NCI-H524 treated with DMSO at 0.1 percent for 48 hours (cell line): ENCODE measurements at places on chromosomes 11 and 22.

DNA sequence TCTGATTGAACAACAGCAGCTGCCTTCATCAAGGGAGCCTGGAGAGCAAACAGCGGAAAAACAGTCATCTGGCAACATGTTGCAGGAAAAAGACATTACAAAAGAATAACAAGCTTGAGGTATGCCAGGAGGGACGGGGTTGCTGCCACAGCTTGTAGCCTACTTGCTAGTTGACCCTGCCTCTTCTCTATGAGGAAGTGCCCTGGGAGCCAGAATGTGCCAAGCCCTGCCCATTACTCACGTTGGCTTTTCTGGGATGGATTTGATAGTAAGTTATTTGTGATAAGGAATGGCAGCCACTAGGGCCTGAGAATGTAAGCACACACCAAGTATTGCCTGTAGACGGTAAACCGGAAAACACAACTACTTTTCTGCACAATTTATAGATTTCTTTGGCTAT lies 113.5 kb upstream of the KIRREL3 start:
- DNase-seq, result no peak

DNA sequence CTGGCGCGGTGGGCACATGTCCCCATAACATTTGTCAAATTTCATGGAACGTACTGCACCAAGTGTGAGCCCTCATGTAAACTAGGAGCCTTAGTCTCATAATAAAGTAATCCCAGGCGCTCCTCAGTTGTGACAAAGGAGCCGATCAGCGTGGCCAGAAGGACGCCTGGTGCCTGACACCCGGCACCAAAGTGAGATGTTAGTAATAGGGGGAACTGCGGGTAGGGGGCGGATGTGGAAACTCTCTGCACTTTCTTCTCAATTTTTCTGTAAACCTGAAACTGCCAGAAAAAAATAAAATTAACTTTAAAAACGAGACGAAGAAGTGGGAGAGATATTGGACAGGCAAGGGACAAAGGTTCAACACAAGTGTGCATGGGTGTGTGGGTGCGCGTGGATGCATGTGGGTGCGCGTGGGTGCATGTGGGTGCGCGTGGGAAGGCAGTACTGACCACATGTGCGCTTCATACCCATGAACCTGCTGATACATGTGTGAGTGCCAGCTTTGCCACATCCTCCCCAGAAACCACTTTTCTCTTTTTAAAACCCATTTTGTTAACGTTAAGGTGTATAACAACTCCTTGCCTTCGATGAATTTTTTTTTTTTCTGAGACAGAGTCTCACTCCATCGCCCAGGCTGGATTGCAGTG lies 55.4 kb upstream of the LINC01488 start:
- no peak for DNase-seq

GRCh38 chr11:65040520-65040846 lies 527 bp upstream of the SAC3D1 start:
- DNase-seq, result no peak

GRCh38 chr22:18970176-18970947 lies 34.3 kb upstream of the PRODH start:
- DNase-seq, result no peak

DNA sequence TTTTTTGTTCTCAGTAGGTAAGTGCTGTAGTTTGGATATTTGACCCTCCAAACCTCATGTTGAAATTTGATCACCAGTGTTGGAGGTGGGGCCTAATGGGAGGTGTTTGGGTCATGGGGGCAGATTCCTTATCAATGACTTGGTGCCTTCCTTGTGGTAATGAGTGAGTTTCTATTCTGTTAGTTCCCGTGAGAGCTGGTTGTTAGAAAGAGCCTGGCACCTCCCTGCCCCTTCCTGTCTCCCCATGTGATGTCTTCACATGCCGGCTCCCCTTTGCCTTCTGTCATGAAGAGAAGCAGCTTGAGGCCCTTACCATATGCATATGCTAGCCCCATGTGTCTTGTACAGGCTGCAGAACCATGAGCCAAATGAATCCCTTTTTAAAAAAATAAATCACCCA lies 138.3 kb downstream of the TMEM135 start:
- DNase-seq, result no peak

DNA sequence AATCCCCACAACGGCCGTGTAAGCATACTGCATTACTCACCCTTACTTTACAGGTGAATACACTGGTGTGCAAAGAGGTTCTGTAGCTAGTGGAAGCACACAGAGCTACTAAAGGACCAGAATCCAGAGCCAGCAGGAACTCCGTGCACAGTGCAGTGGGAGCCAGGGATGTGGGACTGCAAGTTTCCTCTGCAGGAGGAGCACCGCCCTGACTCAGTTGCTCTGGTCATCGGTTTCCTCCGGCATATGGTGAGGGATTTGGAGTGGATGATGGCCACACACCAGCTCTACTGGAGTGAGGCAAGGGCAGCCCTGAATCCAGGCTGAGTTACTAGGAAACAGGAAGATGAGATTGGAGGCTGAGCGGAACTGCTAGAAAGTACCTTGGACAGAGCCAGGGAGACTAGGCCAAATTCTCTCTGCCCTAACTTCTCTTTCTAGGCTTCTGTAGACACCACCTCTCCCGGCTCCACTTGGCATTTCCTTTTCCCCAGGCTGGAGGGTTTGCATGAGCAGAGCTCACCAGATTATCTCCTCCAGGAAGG lies 18.2 kb upstream of the C22orf42 start:
- DNase-seq, result no peak

DNA sequence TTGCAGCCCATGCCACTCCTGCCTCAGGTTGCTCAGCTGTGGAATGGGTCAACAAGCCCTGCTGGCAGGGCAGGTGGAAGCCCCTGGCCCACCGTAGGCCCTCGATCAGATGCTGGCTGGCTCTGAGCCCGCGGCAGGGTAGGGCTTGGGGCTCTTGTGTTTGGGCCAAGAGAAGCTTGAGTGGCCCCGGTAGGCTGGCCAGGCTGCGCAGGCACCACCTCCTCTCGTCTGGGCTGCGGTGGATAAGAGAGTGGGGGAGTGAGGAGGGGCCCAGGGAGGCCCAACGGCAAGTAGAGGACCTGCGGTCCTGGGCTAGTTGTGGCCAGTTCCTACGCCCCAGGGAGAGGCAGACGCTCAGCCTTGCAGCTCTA lies 115.2 kb downstream of the CEP164 start:
- DNase-seq, result no peak

- DNase-seq, result no peak
These were observed 30.9 kb upstream of the NAP1L4 start for GRCh38 chr11:3022982-3023381.

DNA sequence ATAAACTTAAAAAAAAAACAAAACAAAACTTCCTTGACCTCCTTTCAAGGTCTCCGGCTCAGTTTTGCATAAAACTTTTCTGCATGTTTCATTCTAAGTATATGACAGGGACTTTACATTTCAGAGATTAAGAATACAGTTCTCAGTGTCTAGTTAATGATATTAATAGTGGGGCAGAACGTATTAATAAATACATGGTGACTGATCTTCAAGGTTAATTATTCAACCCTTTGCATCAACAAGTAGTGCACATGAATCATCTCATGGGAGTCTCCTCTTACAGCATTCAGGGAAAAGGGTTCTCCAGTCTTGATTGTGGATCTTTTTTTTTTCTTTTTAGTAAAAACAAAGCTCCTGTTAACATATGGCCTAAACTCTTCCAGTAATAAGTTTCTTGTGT lies 146.8 kb downstream of the KIRREL3 start:
- no peak for DNase-seq

GRCh38 chr22:48871176-48871840 lies 956.4 kb downstream of the BRD1 start:
- no peak for DNase-seq

DNA sequence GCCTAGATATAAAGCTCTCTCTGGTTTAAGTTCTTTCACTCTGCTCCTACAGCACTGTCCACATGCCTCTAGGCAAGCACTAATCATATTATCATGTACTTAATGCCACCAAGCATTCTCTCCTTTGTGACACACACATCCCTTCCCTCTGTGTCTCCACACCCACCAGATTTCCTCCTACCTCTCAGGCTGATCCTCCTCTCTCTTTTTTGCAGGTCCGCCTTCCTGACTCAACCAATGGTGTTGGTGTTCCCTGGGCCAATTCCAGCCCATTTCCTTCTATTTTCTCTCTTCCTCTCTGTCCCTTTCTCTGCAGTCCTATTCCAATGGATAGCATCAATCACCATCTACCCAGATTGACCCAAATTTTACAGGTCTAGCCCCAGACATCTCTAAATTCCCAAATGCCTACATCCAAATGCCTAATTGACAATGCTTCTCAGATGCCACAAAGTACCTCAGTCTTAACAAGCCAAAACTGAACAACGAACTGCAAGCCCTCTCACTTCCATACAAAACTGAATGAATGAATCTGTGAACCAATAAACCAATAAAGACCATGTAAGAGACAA lies 504 bp upstream of the ZNF215 start:
- DNase-seq, result no peak

GRCh38 chr11:19849947-19850593 lies 137.4 kb downstream of the NAV2 start:
- no peak for DNase-seq

GRCh38 chr11:75800728-75801361 lies 14.2 kb upstream of the UVRAG start:
- no peak for DNase-seq

DNA sequence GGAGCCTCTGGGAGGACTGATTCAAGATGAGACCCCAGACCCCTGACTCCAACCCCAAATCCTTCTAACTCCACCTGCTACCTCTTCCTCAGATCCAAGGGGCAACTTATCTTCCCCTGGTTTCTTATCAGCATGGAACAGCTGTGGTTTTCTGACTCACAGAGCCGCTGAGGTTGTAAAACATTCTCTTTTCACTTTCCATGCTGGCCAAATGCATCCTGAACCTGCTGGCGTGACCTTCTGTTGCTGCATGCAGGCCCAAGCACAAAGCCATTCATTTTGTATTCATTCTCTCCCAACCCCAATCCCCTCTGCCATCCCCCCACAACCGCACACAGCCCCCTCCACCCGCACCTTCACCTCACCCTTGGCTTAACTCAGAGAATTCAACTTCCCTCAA lies 70.3 kb downstream of the SEZ6L start:
- DNase-seq, result no peak

GRCh38 chr11:83717537-83717936 lies 431.4 kb upstream of the CCDC90B start:
- no peak for DNase-seq

DNA sequence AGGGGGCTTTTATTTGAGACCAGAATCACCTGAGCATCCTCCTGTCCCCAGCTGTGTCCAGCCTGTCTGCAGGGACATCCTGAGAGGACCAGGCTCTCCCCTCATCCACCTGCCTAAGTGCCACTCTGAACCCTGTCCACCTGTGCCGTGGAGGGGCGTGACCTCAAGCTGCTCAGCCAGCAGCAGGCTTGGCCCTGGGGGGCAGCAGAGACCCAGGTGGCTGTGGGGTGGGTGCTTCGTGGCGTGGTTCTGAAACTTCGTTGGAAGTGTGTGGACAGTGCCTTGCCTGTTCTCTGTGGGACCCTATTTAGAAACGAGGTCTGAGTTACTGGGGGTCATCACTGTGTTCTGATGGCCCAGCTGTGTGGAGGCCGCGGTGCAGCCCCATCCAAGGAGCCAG lies 72.7 kb downstream of the LRP5 start:
- no peak for DNase-seq

- DNase-seq, result no peak
These were observed 71.2 kb downstream of the ZBTB16 start for GRCh38 chr11:114130629-114131277.

DNA sequence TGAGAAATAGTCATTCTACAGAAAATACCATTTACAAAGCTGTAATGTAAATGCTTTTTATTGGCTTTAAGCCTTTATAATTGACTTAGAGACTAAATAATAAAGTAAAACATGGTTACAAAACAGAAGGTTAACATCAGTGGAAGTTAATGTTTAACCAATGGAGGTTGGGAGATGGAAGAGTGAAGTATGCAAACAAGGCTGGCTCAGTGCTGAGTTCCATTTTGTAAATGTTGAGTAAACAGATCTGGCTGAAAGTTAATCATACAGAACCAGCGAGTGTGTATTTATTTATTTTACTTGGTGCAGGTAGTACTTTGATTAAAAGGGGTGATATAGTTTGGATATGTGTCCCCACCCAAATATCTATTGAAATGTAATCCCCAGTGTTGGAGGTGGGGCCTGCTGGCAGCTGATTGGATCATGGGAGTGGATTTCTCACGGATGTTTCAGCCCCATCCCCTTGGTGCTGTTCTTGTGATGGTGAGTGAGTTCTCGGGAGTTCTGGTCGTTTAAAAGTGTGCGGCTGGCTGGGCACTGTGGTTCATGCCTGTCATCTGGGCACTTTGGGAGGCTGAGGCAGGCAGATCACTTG lies 827.4 kb downstream of the OPCML start:
- DNase-seq, result no peak

DNA sequence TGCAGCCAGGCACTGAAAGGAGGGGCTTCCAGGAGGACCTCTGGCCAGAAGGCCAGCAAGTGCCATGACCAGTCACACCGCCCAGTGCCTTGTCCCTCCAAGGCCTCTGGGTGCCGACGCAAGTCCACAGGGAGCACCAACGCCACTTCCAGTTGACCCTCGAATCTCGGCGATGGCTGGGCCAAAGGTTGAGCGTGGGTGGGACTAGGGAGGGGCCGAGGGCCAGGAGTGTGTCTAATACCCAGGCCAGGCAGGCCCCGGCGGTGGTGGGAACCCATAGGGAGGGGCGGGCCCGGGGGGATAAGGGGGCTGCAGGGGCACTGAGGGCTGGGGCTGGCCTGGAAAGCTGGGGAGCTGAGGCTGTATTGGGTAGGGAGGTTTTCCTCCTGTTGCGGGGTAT lies 29.3 kb downstream of the CD5 start:
- no peak for DNase-seq

DNA sequence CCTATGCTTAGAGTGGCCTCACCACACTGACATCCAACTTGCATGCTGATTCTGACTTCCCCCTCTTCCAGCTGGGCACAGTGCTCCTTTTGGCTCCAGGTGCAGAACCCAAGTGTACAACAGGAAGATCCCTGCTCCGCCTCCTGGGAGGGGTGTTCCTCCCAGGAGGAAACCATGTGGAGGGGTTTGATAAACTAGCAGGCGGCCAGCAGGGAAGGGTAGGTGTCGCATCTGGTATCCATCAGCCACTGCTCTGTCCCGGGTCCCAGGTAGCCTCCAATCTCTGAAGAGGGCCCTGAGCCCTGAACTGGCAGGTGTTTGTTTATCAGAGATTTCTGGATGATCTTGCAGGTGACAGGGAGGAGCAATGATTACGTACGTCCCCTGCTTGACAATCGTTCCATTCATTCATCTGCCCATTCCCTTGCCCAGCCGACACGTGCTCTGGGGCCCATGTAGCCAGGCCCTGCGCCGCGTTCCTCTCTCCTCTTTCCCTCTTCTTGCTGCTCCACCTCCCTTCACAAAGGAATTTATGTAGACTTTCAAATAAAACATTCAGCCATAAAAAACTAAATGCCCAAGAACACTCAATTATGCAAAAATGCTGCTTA lies 41.2 kb upstream of the MICAL2 start:
- no peak for DNase-seq

DNA sequence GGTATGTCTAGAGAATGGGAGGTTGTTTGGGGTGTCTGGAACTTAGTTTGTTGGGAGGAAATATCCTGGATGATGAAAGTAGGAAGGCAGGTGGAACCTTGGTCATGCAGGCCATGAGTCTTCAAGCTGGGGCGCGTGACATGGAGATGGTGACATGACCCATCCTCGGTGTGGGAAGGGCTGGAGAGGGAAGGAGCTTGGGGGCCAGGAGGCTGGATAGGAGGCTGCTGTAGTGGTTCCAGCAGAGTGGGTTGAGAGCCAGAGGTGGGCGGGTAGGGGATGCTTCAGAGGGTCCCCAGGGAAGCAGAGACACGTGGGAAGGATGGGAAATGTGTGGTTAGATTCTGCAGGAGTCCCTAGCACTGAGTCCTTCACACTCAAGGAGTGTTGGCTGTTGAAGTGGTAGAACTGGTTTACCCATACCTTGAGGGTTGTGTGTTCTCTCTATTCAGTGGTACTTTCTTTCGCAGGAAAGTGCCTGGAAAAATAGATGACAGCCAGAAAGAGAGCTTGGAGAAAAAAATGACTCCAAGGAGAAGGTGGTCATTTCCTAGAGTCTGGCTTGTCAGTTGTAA lies 56.8 kb downstream of the LDLRAD3 start:
- no peak for DNase-seq
